Activated CD4-positive, alpha-beta T cell treated with anti-CD3 and anti-CD28 coated beads for 48 hours (primary cell): ENCODE measurements at places on chromosomes 1 and 21.
A peak's percentile ranks its signal among the peaks of the same experiment; 100 is the strongest.

DNA sequence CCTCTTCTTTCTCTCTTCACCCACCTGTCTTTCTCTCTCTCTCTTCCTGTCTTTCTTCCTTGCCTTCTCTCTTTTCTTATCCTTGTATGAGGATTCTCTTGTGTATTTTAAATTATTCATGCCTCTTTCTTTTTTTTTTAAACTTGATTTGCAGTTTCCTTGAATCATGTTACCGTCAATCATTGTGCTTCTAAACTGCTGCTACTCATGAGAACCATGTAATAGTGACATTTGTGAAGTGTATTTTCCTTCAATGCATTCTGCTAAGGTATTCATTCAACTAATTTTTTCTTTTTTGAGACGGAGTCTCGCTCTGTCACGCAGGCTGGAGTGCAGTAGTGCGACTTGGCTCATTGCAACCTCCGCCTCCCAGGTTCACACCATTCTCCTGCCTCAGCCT, 539.1 kb upstream of the BRINP3 start:
- no peak for DNase-seq

GRCh38 chr1:231817801-231818200, 191.2 kb downstream of the DISC1 start:
- no peak for DNase-seq

- no peak for DNase-seq
Measured at GRCh38 chr1:91752324-91752723, 133.6 kb downstream of the TGFBR3 start.

GRCh38 chr21:44483288-44484237, 28.3 kb downstream of the LRRC3 start:
- DNase-seq: no peak

DNA sequence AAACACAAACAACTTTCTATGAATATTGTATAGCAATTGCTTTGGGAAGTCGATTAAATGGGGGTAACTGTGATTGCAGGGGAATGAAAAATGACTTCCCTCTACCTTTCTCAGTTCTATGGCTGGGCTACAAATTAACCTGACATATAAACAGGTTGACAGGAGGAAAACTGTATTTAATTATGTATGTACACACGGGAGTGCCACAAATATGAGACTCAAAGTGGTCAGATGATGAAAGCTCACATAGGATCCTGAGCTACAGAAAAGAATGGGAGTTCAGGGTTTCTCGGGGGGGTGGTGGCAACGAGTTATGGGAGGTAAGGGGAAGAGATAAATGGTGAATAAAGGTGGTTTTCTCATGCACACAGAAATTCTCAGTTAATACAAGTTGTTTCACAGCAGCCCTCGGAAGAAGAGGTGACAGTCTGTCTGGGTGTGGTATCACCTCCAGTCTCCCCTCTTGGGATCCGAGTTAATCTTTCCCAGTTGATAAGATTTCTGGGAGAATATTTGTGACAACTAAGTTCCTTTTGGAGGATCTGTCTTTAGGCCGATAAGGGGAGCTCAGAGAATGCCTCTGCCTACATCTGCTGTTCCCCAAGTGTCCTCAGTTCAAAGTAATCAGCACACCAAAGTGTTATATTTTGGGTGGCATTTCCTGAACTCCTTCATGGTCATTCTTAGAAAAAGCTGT, 26.3 kb downstream of the GADD45A start:
- no peak for DNase-seq

- DNase-seq: no peak
Measured at GRCh38 chr1:116993286-116993685, 8.3 kb upstream of the CD101 start.

DNA sequence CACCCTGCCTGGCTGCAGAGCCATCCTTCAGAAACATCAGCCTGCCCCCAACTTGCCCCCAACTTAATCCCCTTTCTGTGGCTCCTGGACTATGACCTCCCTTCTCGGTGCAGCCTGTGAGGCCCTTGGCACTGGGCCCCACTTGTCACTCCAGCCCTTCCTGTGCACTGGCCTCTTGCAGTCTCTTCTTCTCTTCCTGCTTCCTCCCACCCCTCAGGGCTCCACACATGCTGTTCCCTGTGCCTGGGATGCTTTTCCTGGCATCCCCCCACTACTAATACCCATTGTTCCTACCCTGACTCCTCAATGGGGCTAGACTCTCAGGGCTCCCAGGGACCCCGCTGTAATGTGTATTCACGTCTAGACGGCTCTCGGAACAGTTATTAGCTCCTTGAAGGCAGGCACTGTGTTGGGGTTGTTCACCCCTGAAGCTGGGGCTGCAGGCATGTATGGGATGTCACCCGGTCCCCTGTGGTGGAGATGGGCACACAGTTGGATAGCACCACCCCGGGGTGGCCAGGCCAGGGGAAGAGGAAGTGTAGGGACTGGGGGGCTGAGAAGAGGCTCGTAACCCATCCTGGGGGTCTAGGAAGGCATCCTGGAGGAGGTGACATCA, 4.5 kb downstream of the LDLRAD1 start:
- DNase-seq: no peak

DNA sequence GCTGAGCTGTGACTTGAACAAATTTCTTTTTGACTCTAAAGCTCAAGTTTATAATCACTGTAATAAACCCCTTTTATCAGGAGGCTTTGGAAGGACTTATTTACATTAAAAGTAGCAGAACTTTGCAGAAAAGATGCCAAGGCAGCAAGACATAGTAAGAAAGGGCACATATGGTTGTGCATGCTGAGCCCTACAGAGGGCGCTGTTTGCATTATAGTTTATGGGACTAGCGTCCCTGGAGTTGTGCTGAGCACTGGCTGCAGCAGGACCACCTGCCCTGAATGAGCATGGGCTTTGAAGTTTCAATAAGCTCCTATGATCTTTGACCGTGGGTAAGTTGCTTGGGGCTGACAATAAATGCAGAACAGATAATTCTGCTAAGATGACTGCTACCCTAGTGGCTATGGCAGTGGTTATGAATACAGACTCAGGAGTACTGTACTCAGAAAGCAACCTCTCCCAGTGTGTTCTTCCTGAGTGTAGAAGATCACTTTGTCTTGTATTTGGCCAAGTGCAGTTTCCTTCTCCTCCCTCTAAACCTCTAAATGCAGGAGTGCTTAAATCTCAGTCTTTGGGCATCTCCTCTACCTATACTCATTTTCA, 45.4 kb upstream of the USP1 start:
- peak; percentile 38 for DNase-seq

GRCh38 chr1:9200441-9200840, 34.1 kb upstream of the H6PD start:
- no peak for DNase-seq

DNA sequence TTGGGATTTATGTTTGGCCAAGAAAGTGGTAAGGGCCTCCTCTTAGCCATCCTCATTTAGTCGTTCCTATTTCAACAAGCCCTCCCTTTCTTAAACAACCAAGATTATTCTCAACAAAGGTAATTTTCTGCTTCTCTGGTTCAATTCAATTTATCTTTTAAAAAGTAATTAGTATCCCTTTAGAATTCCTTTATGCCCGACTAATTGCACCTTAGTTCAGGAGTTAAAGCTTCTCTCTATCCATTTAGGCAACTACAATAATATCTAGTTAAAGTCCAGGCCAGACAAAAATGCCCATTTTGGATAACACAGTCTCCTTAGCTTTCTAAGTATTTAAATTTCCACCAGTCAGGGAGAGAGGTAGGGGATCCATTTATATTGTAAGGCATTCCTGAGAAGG, 136.7 kb upstream of the MAGI3 start:
- DNase-seq: no peak

DNA sequence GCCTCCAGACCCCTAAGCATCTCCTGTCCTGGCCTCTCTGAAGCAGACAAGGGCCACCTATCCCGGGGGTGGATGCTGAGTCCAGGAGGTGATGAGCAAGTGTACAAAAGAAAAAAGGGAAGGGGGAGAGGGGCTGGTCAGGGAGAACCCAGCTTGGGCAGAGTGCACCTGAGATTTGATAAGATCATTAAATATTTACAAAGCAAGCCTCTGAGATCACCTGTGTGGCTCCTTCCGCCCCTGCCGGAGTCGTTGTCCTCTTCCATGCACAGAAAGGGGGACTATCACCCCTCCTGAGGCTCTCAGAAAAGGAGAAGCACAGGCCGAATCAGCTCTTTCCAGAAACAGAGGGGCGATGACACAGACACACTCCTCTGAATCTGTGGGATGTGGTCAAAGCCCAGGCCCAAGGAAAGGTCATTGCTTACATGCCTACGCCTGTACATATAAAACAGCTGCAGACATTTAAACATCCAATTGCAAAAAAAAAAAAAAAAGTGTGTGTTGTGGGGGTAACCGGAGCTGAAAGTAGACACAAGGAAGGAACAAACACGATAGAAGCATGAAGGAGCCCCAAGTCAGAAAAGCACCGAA, 30.9 kb downstream of the PRSS38 start:
- no peak for DNase-seq

DNA sequence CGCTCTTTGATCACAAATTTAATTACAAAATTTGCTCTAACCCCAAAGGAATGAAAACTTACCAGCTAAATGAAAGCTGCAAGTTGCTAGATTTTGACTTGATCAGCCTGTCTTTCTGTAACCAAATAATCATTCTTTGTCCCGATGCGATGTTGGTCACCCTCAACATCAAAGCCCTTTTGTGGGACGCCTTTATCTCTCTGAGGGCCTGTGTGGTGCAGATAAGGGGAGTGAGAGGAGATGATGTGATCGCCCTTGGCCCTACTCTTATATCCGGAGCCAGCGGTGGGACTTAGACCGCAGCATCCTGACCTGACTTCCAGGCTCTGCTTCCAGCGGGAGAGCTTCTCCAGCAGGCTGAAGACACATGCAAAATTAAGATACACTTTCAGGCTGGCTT, 19.3 kb upstream of the UMODL1 start:
- DNase-seq: no peak

GRCh38 chr1:228194436-228194835, 13.4 kb upstream of the OBSCN start:
- DNase-seq: no peak
